ENCODE measurements at places on chromosomes 1 and 21.

DNA sequence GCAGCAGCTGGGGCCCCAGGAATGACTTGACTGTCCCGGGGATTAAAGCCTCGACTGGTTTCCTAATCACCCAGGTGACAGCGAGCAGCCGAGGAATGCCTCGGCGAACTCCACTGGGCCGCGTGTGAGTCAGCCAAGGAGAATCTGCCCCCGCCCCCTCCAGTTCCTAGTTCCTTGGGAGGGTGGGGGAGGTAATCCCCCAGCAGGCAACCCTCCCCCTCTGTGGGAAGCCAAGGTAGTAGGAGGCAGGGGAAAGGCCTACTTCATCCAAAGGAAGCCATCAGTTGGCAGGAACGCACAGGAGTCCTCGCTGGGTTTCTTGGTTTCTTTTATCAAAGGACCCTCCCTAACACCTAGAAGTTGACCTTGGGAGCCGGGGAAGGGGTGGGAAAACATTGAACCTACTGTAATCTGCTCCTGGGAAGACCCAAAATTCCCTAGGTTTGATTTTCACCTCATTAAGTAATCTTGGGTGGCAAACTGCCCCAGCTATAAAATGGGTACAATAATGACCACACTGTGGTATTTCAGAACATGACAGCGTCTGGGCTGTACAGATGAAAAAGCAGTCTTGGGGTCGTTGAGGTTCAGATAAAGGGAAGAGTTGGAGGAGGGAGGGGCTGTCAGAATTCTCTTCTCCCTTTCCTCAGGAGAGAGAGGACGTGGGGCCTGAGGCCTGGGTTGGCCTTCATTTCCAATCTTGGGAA lies 1.4 kb downstream of the TENT5B start:
- no peak for DNase-seq

DNA sequence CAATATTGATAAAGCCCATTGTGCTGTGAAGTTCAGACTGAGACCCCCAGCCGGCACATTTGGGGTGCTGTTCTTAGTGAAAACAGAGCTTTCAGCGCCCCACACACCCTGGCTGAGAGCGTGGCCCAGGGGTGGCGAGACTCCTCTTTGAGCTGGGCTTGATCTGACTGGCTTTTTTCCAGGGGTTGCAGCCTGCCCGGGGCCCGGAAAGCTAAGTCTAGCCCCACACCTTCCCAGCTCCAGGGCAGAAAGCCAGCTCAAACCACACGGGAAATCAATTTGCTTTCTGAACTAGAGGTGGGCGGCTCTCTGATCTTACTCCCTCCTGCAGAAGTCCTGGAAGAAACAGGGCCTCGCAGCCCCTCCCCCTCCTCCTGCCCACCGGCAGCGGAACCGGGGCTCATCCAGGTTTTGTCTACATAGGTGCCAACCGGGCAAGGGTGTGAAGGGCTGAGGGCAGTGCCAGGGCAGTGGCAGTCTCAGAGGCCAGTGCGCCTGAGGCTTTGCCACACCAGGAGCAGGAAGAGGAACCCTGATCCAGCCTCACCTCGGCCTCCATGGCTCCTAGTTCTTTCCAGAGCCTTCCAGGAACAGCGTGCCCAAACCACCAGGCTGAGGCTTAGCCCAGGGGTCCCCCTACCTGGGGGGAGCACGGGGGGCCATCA lies 155.3 kb downstream of the NPHP4 start:
- DNase-seq: no peak

- no peak for DNase-seq
These were observed 1291.5 kb upstream of the B3GALT2 start for GRCh38 chr1:194477908-194478307.

DNA sequence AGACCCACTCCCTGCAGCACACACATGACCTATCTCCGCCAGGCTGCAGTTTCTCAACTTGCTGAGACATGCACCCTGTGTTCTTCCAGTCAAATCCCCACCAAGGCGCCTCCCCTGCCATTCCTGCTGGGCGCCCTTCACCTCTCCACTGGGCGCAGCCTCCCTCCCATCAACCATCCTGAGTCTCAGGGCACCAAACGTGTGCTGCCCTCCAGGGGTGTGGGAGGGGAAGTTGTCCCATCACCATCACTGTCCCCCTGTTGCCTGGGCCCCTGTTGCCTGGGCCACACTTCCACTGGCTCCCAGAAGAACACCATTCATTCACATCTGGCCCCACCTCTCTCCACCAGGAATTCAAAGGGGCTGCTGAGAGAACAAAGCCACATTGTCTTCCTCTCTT lies 44.9 kb upstream of the EFHD2 start:
- DNase-seq: no peak

GRCh38 chr1:203041351-203041932 lies 15.2 kb downstream of the PPFIA4 start:
- DNase-seq: no peak

DNA sequence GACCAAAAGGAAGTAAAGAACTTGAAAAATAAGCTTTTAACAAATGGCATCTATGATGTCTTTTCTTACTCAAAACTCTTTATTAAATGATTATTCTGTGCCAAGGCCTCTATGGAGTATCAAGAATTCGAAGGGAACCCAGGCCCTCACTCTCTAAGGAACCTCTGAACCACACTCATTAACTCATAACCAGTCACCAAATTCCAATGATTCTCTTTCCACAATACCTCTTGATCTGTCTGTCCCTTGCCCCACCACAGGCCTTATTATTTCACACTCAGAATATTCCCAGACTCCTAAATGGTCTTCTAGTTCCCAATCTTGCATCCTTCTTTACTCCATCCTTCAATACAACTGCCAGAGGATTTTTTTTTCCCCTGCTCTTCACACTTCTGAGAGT lies 37.0 kb downstream of the PCSK9 start:
- no peak for DNase-seq

GRCh38 chr1:214850432-214851050 lies 232.0 kb upstream of the KCNK2 start:
- no peak for DNase-seq

DNA sequence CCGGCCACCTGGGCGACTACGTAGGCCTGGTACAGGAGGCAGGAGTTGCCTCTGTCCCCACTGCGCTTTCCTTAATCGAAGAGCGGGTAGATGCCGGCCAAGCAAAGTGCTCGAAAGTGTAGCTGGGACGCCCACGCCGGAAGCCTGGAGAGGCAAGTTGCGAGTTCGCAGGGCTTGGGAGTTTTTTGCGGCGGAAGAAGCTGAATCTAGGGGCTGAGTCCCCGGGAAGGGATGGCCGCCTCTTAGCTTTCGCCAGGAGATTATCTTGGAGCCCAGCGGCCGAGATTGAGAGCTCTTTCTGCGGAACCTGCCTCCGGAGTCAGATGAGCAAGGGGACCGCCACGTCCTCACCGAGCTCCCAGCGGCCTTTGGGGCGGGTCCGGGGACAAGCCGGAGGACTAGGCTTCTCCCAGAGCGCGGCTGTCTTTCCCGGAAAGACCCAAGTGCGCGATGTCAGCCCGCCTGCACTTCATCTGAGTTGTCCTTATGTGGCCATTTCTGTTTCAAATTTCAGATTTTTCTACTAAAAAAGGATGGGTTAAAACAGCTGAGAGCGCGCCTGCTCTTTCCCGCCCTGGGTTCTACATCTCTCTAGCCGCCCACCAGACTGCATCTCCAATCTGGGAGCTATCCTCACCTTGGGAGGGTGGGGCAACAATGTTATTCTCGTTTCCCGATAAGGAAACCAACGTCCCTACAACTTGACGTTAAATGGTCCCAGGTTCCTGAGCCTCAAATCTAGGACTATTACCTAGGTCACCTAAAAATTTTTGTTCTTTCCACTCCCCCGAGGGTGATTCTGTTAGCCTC lies 12.4 kb upstream of the TBX15 start:
- DNase-seq: no peak

- DNase-seq: no peak
These were observed 260.6 kb upstream of the ESRRG start for GRCh38 chr1:216983823-216984222.

- DNase-seq: no peak
These were observed at the start of gene PPT1 for GRCh38 chr1:40096977-40097782. Gene PPT1, minus strand, starts transcription at chr1:40097252. Its CDS starts 14 bp downstream, at chr1:40097238.

- DNase-seq: no peak
These were observed 1.9 kb downstream of the SH2D2A start for GRCh38 chr1:156814571-156815260.

DNA sequence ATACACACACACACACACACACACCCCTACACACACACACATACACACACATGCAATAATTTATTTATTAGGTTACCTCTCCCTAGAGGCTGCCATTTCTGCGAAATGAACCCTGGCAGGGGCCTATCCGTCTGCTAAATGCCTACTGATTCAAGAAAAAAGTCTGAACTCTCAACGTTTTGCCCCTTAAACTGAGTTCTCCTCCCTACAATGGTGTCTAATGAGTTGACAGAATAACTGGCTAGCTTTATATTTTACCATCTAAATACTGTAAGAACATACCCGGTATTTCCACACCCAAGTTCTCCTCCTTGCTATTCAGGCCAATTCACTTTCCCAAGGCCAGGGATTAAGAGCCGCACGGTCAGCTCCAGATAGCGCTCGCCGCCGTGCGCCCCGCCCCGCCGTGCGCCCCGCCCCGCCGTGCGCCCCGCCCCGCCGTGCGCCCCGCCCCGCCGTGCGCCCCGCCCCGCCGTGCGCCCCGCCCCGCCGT lies 339 bp upstream of the RNPC3 start:
- no peak for DNase-seq

- no peak for DNase-seq
These were observed 31.7 kb upstream of the ADARB1 start for GRCh38 chr21:45042664-45043161.

- DNase-seq: no peak
These were observed 42.3 kb downstream of the LACTBL1 start for GRCh38 chr1:22930240-22930912.

- DNase-seq: no peak
These were observed 65.3 kb upstream of the PSEN2 start for GRCh38 chr1:226804907-226805759.

GRCh38 chr1:52404975-52405338 lies 555 bp downstream of the PRPF38A start:
- no peak for DNase-seq

DNA sequence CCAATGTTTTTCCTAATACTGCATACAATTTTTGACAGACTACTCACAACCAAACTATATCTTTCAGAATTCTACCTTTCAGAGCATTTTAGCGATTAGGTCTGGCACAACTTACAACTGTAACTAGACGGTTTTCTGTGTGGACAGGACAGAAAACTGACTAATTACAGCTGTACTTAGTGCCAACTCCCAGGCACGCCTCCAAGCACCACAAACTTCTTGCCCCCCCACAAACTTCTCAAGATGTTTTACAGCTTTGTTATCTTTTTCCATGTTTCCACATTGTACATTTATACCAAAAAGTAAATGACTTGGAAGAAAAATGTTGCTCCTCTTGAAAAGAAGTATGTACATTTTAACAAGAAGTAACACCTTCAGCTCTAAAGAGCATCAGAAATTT lies 13.8 kb downstream of the LYST start:
- no peak for DNase-seq

- no peak for DNase-seq
These were observed 10.1 kb upstream of the CNN3 start for GRCh38 chr1:94936861-94937620.

- DNase-seq: no peak
These were observed 28.0 kb downstream of the SYDE2 start for GRCh38 chr1:85172684-85173337.

DNA sequence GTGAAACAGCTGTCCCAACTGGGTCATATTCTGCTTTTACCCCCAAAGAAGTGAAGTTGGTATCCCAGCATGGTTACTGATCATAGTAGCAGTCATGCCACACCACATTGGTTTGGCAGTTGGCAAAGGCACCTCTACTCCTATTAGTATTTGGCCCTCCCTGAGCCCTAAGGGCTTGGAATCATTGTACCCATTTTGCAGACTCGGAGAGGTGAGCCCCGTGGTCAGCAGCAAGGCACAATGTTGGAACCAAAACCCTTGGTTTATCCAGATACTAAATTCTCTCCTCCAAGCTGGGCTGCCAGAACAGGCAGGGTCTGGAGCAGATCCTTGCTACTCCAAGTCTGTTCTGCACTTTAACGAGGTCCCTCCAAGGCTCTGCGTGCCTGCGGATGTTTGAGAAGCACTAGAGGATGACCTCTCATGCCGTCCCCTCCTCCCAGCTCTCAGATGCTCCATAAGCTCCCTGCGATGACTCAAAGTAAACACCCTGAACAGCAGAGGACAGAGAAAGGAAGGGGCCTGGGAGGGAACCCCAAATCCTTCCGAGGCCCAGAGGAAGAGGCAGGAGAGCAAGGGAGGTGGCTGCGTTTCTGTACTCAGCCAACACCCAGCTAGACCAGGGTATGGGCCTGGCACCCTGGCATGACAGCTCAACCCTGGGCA lies 89.3 kb downstream of the PAX7 start:
- DNase-seq: no peak

- DNase-seq: no peak
These were observed 139.5 kb upstream of the SMYD2 start for GRCh38 chr1:214141486-214141885.

All from cortex of kidney (tissue), 1 donor.